ENCODE measurements at places on chromosomes 2 and 18.

GRCh38 chr2:54483426-54483825 lies 27.3 kb downstream of the SPTBN1 start:
- no peak for DNase-seq

- no peak for DNase-seq
Measured at GRCh38 chr2:240999873-241000541, 1.6 kb downstream of the SNED1 start.

GRCh38 chr2:236714080-236714479 lies 144.5 kb downstream of the ACKR3 start:
- DNase-seq: no peak

- no peak for DNase-seq
Measured at GRCh38 chr18:63887424-63887823, at the start of gene SERPINB2. SERPINB2 (plus strand) TSS chr18:63887705; CDS start chr18:63891445, 3,740 bp downstream.

GRCh38 chr2:130966775-130967490 lies 126.3 kb downstream of the FAM168B start:
- no peak for DNase-seq

GRCh38 chr2:175571078-175571653 lies 389.7 kb upstream of the ATP5MC3 start:
- DNase-seq: no peak

- peak; percentile 17 for DNase-seq
Measured at GRCh38 chr2:236717729-236718128, 148.1 kb downstream of the ACKR3 start.

DNA sequence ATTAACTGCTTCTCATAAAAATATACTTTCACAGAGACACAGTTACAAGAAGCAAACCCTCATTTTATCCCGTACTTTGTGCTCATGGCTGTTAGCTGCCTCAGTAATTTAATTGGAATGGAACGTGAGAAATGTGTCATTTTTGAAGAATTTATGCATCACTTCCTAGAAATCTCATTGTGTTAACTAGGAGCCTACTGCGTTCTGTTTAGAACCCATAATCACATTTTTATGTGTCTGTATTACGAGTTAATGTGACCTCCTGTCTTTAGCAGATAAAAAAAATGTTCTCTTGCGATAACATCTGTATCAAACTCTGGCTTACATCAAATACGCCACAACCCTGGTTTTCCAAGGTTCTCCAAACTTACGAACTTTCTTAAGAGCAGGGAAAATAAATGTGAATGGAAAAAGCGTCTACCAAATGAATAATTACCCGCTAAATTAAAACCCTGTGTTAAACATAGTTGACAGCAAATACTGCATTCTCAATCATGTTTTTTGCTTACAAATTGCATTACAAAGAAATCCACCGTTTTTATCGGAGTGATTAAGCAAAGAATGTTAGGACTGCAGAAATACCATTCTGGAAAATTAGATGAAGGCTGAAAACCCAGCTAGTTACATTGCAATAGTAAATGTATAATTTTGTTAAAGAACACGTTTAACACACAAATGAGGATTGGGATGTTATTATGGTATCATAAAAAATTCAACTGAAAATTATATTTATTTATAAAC lies 12.1 kb upstream of the GBX2 start:
- DNase-seq: peak; percentile 80

- no peak for DNase-seq
Measured at GRCh38 chr18:28792404-28793086, 615.6 kb upstream of the CDH2 start.

DNA sequence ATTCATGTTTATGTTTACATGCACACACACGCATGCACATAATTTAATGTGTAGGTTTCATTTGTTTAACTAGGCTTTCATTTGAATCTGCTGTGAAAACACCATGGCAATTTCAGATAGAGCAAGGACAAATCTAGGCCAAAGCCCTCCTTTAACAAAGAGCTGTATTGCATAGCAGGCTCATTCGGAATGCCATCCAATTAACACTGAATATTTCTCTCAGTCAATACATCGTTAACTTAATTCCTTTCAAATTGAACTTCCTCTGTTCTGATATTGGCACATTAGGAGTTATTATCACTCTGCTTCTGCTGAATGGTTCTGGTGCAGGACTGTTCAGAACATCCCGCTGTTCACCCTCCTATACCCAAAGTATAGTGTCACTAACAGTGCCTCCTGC lies 435.1 kb upstream of the CDH20 start:
- DNase-seq: no peak

DNA sequence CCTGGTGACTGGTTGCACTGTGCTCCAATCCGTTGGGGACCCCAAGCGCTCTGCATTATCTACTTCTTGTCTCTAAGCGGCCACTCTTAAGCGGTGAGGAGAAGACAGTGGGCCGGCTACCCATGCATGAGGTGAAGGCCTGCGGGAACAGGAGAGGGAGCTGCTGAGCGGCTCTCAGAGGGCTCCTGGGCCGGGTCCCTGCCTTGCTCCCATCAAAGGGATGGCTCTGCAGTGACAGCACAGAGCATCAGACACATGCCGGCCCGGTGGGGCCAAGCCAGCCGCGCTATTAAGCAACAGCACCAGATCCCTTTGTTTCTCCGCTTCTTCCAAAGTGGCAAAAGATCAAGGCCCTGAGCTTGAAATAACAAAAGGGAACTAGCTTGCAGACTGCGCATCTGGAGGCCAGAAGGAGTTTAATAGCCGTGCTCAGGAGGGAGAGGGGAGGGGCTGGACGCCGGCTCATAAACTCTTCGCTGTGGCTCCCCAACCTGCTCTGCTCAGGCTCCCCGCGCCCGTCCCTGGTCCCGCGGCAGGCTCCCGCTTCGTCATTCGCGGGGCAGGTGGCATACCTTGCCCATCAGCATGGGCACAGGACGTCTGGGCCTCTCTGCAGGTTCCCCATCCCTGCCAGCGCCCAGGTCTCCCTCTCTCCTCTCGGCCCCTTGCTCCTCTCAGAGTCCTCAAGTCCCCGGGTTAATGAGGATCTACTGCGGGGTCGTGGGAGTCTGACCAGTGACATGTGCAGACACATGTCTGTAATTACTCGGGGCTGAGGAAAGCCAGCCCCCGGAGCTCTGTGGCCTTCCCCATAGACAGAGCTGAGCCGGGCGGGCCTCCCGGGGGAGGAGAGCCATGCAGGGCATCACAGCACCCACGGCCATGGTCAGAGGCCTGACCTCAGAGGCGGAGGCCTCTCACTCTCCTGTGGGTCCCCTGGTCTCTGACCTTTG lies 96.7 kb downstream of the ASB1 start:
- no peak for DNase-seq

- peak; percentile 87 for DNase-seq
Measured at GRCh38 chr2:18299423-18300212, 260.8 kb downstream of the RDH14 start.

- DNase-seq: peak; percentile 52
Measured at GRCh38 chr2:187658952-187659525, 104.8 kb upstream of the TFPI start.

DNA sequence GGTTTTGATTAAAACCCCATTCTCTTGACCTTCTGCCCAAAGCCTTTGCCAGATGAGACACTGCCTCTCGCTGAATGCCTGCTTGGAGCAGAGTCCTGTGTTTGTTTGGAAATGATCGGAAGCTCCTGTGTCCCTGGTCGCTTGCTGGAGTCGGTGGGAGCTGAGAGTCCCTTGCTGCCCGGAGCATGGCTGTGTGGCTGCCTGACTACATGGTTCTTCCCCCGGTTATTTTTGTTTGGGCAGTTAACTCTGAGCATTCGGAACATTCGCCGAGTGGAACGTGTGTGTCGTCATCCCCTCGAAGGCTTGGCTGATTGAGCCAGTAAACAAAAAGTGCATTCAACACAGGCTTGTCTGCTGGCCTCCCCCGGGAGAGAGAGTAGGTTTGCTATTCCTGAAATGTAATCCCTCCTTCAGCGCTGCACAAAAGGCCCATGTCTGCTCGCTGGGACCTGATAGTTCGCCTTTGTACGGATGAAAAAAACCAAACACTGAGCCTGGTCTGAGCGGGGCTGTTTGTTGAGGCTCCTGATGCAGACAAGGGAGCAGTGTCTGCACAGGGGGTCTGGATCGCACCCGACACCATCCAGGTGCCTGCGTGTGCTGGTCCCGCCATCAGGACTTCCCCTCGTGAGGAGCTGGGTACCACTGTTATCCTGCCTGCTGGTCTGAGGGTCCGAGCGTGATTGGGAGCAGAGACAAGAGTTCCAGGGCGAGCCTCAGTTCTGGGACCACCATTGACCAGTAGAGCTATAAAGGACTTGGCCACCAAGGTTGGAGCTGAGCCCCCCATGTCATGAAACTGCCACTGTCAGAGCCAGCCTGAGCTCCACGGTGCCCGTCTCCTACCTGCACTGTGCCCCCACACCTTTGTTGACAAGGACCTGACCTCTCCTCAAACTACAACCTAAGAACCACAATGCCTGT lies 83.8 kb downstream of the AGAP1 start:
- DNase-seq: no peak

DNA sequence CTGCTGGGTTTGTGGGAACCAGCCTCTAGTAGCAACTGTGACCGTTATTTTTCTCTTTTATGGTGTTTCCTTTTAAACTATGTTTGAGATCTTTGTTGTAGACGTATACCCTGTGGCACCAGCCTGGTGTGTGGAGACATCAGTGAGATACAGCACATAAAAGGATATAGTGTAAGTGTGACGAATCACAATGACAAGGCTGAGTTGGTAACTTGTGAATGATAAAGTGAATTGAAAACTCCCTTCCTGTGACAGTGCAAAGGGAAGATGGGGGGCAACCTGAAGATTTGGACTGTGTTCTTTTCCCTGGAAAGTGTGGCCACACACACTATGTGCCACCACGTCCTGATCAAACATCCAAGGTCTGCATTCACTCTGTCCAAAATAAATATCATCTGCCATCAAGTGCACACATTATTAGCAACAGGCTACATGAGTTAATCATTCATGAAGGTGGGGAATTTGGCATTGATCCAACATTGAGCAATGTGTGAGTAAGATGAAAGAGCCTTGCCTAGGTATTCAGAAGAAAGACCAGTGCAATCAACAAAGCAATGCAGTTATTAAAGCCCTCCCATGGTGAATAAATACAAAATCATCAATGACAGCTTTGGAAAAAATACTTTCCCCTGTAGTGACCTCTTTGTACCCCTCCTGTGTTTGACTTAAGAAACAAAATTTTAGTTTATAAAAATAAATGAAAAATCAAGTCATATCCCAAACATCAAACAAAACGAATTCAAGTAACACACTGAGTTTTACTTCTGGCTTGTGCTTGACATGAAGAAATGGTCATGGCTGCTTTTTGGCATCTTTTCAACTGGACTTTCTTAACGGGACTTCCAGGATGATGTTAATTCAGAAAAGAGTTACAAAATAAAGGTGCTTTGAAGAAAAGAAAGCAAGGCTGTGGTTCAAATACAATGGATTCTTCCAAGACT lies 1280.5 kb upstream of the ZEB2 start:
- DNase-seq: no peak

GRCh38 chr2:24850944-24851343 lies 57.7 kb downstream of the CENPO start:
- no peak for DNase-seq

DNA sequence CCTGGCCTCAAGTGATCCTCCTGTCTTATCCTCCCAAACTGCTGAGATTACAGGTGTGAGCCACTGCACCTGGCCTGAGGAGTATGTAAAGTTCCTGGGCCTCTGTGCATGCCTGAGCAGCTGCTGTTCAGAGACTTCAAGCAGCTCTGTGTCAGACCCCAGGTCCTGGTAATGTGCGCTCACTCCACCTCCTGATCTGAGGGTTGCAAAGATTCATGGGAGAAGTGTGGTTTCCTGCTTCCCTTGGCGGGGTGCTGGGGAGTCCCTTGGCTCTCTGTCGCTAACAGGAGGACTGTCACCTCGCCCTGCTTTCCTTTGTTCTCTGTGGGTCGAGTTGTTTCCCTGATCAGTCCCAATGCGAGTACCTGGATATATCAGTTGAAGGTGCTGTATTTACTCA lies 8.6 kb upstream of the IL36A start:
- no peak for DNase-seq

DNA sequence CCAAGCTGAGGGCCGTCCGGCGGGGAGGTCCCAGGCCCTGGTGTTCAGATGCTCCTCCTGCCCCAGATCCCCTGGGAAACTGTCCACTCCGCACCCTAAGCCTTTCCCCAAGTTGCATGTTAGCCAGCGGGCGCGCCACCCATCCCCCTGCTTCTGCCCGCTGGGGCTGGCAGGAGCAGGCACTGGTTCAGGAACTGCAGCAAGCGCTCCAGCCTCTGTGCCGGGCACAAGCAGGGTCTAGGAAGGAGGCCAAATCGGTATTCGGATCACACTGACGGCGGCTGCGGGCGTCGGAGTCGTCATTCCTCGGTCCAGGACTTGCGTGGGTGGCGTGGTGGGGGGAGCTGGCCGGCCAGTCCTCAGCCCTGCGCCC lies 53.7 kb downstream of the FAM168B start:
- no peak for DNase-seq

DNA sequence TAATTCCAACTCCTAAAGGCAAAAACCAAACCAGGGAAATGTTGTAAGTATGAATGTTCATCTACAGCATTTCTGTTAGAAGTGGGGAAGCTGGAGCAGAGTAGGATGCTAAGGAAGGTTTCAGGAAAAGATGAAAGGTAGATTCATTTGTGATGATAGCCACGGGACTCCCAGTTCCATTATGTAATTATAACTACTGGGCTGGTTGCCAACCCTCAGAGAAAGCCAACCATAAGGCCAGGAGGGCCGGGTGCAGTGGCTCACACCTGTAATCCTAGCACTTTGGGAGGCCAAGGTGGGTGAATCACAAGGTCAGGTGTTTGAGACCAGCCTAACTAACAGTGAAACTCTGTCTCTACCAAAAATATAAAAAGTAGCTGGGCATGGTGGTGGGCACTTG lies 288.9 kb upstream of the ETAA1 start:
- DNase-seq: no peak

- DNase-seq: no peak
Measured at GRCh38 chr2:145846982-145847381, 1327.1 kb upstream of the ZEB2 start.

DNA sequence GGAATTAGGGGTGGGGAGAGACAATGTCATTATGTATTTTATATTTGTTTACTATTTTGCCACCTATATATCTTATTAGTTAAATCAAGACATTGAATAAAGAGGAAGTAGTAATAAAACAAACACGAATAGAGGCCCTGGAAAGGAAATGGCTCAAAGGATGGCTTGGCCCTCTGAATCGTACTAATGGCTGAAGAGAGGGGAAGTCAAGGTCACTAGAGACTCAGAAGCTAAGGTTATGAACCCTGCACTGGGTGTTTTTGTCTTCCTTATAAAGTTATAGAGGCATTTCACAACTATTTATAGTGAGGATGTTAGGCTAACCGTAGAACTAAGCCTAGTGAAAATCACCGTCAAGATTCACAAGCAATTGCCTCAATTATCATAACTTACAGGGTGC lies 685.9 kb downstream of the ARHGAP15 start:
- no peak for DNase-seq

- peak; percentile 72 for DNase-seq
Measured at GRCh38 chr2:17857021-17857420, 21.4 kb upstream of the KCNS3 start.

DNA sequence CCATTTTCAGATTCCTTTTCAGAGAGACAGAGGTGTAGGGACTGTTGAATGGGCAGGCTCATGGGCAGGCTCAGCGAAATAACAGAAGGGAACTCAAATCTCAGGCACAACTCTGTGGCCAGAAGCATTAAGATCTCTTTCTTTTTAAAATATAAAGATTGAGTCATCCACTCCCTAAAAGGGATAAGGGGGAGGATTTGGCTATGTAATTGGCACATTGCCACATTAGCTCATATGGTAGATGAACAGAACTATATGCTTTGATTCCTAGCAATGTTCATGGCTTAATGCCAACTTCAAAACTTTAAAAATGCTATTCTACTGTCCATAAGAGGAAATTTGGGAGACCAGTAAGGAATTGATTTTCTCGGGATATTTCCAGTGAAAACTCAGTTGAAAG lies 53.8 kb upstream of the SLC5A7 start:
- DNase-seq: peak; percentile 12

GRCh38 chr2:171136024-171136423 lies 24.7 kb downstream of the TLK1 start:
- no peak for DNase-seq
